Lung (tissue), 17 donors: ENCODE measurements at places on chromosomes 3 and 15.
A peak's percentile ranks its signal among the peaks of the same experiment; 100 is the strongest.

GRCh38 chr15:94411285-94411684 lies 179.9 kb downstream of the MCTP2 start:
- no peak for DNase-seq

DNA sequence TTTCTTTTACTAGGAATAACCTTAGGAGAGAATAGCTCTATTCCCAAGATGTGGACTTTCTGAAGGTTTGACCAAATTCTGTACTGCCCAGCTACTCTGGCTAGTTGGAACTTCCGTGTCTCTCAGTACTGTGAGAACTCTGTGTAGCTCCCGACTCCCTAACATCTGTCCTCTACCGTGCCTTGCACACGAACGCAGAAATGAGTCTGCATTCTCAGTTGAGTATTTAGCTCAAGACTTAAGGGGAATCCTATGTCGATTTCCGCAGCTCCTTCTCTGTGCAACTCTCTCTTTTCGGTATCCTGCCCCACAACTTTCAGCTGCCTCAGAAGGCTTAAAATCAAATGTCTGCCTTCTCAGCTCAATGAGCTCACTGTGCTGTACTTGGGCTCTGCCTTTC lies 86.7 kb upstream of the EPHB3 start:
- no peak for DNase-seq

- no peak for DNase-seq
These were observed 421.2 kb downstream of the TIGIT start for GRCh38 chr3:114714957-114715460.

GRCh38 chr3:48504051-48504946 lies at the start of gene SHISA5:
Gene SHISA5, minus strand, starts transcription at chr3:48504174. Its CDS starts 80 bp downstream, at chr3:48504094.
- DNase-seq: peak; percentile 74

- DNase-seq: peak; percentile 90
These were observed 3.9 kb upstream of the DPP8 start for GRCh38 chr15:65521350-65521749.

- DNase-seq: no peak
These were observed 73.3 kb downstream of the CHCHD6 start for GRCh38 chr3:126777366-126777765.

- no peak for DNase-seq
These were observed 330.3 kb upstream of the SGO1 start for GRCh38 chr3:20516311-20516710.

- DNase-seq: no peak
These were observed 775.6 kb downstream of the ROBO2 start for GRCh38 chr3:77815467-77815866.

DNA sequence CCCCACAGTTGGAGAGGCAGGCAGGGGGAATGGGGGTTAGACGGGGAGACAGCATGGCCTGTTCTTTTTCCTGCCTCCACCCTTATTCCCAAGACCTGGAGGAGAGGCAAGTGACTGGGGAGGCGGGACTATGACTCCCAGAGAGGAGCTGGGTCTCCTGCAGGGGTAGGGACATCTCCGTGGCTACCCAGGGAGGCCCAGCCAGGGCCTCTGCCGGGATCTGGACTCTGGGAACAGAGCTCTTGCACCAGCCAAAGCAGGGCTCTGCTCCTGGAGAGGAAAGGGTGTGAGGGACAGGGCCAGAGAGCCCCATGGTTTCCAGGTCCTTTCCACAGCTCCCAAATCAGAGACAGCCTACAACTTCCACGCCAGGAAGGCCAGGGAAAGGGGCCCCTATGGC lies 22.8 kb downstream of the CFAP100 start:
- DNase-seq: no peak

GRCh38 chr3:185207481-185207880 lies 46.4 kb downstream of the EHHADH start:
- DNase-seq: no peak

DNA sequence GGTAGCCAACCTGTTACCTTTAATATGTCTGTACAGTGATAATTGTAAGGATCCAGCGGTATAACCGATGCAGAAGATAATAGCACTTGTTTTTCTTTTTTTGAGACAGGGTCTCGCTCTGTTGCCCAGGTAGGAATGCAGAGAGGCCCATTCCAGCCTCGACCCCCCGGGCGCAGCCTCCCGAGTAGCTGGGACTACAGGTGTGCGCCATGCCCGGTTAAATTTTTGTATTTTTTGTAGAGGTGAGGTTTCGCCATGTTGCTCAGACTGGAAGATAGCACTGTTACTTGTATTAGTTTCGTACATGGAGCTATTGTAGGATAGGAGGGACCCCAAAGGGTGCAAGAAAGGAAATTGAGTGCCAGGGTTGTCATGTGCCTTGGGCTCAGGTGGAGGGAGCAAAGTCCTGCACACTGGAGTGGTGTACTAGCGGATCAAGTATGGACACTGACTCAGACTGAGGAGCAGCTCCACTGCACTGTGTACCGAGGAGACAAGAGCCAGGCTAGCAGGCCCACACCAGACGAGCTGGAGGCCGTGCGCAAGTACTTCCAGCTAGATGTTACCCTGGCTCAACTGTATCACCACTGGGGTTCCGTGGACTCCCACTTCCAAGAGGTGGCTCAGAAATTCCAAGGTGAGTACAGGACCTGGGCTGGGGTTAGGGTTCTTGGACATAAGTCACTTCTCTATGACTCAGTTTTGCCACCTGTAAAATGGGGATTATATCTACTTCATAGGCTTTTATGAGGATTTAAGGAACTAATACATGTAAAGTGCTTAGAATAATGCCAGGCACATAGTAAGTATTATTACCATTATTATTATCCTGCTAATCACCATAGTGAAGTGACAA lies 1.0 kb downstream of the OGG1 start:
- DNase-seq: no peak

DNA sequence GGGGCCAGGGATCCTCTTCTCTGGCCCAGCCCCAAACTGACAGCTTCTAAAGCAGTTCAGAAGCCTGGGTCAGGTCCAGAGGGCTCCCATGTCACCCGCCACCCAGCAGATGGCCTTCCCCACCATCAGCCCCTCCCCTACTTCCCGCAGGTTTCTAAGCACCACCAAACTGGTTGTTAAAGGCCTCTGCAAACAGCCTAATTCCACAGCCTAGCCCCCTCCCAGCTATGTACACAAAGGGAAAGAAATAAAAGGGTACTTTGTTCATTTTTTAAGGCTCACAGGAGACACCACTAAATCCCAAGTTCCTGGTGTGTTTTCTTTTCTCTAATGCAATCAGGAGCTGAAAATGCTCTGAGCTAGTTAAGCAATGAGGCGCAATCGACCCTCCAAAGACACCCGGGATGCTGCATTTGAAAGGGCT lies 30.6 kb downstream of the PLCH1 start:
- peak; percentile 58 for DNase-seq

DNA sequence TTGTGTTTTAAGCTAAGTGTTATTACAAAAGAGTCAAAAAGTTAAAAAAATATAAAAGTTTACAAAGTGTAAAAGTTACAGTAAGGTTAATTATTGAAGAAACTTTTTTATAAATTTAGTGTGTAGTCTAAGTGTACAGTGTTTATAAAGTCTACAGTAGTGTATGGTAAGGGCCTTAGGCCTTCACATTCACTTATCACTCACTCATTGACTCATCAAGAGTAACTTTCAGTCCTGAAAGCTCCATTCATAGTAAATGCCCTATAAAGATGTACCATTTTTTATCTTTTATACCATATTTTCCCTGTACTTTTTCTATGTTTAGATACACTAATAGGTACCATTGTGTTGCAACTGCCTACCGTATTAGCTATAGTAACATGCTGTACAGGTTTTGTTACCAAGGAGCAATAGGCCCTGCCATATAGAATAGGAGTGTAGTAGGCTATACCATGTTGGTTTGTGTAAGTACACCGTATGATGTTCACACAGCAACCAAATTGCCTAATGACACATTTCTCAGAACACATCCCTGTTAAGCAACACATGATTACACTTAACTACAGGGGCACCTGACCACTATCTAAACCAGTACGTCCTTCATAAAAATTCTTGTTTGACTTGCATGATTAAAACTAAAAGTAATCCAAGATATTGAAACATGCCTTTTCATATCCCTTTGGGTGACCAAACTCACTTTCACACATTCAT lies 17.2 kb downstream of the RAD18 start:
- no peak for DNase-seq

GRCh38 chr3:150428562-150428961 lies 20.5 kb downstream of the TSC22D2 start:
- DNase-seq: no peak

- DNase-seq: no peak
These were observed 1016.0 kb downstream of the MCTP2 start for GRCh38 chr15:95247071-95247984.

- peak; percentile 2 for DNase-seq
These were observed 45.3 kb upstream of the LHFPL4 start for GRCh38 chr3:9598783-9599387.

DNA sequence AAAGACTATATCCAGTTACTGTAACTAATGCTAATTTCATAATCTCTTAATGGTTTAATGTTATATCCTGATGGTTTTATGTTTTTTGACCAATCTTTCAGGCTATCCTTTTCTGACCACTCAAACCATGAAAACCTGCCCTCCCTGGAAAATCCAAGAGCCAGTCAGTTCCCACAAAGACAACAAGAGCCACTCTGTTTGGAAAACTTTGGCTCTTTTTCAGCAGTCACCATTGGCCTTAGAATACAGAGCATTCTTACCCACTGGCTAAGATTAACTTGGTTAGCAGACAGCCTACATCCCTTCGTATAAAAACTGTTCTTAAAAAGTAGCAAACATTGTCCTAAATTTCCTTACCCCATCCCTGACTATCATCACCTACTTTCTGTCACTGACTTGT lies 32.9 kb downstream of the ALCAM start:
- no peak for DNase-seq

GRCh38 chr3:78123058-78123457 lies 1083.2 kb downstream of the ROBO2 start:
- DNase-seq: no peak

GRCh38 chr3:36295296-36295695 lies 85.0 kb upstream of the STAC start:
- DNase-seq: no peak

DNA sequence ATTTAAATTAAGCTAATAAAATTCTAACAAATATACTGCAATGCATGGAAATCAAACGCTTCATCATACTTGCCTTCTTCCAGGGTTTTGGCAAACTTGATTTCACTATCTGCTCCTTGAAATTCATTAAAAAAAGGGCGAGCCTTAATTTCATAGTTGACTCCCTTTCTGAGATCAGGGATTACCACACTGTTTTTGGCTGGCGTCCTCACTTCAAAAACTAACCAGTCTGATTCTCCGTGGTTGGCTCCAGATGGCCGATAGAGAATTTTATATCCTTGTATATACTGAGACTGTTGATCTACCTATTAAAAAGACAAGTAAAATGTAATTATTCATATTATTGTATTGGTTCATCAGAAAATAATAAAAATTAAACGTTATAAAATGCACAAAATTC lies 1106.8 kb downstream of the ROBO1 start:
- peak; percentile 37 for DNase-seq

DNA sequence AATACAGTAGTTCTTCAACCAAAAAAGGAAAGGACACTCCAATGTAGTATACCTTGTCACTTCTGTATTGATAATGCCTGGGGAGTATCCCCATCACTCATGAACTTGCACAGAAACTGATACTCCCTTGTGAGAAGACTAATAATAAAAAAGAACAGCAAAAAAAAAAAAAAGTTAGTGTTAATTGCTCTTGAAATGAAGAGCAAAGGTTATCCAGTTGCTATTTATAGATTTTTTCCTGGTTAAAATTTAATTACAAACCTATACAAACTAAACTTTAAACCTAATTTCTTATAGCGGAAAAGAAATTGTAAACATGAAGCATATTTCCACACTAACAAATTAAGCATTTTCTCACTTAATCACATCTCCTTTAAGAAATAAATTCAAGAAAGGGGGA lies 6.7 kb downstream of the PLOD2 start:
- DNase-seq: no peak

DNA sequence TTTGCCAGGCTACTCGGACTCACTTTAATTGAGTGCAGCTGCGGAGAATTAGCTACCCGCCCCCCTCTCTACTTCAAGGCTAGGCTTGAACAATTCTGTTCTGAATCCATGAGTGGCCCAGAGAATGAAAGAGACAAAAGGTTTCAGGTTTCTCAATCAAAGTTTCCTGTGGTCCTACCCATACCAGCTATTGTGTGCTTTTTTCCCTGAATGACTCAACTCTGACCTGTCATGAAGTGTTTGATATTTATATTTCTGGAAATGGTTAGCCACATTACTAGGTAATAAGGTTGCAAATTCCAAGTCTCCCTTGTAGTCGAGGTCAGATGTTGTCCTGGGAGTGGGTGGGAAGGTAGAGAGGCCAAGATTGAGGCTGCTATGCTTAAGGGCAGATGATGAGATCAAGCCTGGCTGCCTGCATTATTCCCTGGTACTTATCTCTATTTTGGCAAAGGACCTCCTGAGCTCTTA lies 392.7 kb upstream of the TBL1XR1 start:
- no peak for DNase-seq

- DNase-seq: no peak
These were observed 142.4 kb downstream of the CLSTN2 start for GRCh38 chr3:140077406-140077805.

DNA sequence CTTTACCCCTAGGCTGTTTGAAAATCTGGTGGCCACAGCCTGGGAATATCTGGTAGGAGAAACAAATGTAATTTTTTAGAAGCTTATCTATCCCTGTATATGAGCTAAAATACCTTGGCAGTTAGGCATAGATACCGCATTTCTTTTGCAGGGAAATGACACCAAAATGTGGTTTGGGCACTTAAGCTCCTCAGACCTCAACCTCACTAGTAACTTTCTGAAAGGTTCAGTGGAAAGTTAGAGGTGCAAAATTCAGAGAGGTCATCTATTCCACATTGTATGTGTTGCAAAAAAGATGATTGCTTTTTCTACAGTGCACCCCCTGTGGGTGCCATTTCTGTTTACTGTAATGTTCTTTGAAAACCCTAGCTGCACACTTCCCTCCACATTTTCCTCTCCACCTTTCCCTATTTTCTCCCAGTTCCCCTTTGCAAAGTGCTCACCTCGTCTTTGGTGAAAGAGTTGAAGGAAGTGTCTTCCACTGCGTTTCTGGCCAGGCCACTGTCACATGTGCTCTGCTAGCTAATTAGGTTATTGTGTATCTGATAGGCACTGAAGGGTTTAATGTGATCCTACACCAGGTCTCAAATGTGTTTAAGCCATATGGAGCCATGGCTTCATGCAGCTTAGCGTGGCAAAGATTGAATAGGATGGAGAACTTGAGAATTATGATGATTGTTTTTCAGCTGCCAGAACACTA lies 1.3 kb downstream of the SACM1L start:
- DNase-seq: peak; percentile 12

GRCh38 chr3:126952261-126952982 lies 30.5 kb upstream of the PLXNA1 start:
- DNase-seq: no peak

GRCh38 chr3:118000219-118000618 lies 1034.4 kb downstream of the IGSF11 start:
- DNase-seq: peak; percentile 6
